LoVo (cell line): ENCODE measurements at places on chromosomes 7 and 10.
A peak's percentile ranks its signal among the peaks of the same experiment; 100 is the strongest.

GRCh38 chr7:96085953-96086352, 235.9 kb downstream of the SLC25A13 start:
- no peak for DNase-seq

DNA sequence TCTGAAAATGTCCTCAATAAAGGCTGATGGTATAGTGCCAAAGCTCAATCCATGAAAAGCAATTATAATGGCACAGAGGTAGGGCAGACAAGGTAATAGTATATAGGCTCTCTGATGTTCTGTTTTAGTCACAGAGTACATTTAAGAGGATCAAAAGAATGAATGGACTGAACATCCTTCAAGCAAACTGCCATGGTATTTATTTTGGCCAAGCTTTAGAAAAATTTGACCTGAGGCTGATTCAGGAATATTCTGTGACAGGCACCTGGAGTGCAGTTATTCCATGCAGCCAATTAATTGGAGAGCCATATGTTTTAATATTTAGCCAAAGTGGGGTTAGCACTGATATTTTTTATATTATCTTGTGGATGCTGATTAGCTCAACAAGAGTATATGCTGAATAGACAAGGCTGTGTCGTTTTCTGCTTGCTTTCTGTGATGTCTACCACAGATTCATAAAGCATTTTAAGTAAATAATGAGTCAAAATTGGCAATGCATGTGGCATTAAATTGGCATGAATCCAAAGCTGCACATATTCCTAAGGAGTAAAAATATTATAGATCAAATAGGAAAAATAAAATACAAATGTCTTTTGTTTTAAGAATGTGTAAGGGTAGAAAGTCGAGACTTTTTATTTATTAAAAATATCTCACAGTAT, 177.4 kb downstream of the PCLO start:
- DNase-seq: no peak

DNA sequence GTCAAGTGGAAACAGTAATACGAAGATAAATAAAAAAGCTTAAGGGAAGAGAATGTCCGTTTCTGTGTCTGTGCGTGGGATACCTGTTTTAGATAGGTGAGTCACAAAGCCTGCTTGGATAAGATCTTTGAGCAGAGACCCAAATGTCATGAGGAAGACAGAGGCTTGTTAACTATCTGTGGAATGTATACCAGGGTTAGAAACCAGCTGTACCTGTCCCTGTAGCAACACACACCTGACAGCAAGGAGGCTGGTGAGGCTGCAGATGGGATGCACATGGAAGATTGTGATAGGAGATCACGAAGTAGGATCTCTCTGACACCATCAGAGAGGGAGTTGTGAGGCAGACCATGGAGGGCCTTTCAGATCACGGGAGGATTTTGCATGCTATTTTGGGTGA, 105.3 kb downstream of the ARHGAP21 start:
- DNase-seq: no peak

- no peak for DNase-seq
These were observed 8.8 kb downstream of the ACSL5 start for GRCh38 chr10:112382515-112383235.

DNA sequence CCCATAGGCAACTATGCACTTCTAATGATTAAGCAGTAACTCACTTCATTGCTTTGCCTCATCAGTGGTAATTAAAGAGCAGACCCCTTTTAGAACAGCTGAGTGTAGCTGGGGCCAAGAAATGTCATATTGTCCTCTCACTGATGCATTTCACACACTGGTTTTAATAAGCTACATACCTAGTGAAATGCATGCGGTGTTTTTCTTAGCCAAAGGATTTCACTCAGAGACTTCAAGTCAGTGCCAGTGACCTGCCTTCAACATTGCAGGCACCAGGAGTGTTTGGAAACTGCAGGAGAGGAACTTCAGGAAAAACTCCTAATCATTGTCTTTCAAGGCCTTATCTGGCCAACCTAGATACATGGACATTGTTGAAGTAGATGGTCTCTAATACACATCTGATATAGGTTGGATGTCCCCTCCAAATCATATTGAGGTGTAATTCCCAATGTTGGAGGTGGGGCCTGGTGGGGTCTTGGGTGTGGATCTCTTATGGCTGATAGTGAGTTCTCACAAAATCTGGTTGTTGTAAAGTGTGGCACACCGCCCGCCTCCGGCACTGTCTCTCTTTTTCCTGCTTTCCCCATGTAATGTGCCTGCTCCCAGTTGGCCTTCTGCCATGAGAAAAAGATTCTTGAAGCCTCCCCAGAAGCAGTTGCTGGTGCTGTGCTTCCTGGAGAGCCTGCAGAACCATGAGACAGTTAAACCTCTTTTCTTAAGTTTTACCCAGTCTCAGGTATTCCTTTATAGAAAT, 252.7 kb upstream of the PLXDC2 start:
- no peak for DNase-seq

- peak; percentile 57 for DNase-seq
These were observed 6.4 kb upstream of the GPR22 start for GRCh38 chr7:107463139-107464078.

GRCh38 chr7:16836481-16836880, 31.7 kb upstream of the AGR2 start:
- no peak for DNase-seq

- no peak for DNase-seq
These were observed 909.7 kb upstream of the AUTS2 start for GRCh38 chr7:68688416-68689086.

DNA sequence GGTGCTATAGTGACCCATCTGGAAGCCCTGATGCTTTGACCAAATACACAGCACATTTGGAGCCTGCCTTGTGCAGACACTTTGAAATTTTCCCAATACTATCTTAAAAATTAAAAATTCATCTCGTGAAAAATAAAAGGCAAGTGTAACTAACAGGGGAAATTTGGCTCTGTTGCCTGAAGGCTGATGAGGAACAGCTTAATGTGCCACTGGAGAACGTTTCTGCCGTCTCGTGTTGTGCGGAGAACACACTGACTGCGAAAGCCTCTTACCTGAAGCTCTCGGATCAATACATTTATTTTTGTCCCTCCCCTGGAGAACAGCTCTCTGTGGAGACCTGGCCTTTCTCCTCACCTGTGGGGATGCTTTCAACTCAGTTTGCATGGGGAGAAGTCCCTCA, 77.2 kb upstream of the CHST15 start:
- DNase-seq: no peak

GRCh38 chr10:134247-135131, 766 bp upstream of the ZMYND11 start:
- DNase-seq: peak; percentile 29

DNA sequence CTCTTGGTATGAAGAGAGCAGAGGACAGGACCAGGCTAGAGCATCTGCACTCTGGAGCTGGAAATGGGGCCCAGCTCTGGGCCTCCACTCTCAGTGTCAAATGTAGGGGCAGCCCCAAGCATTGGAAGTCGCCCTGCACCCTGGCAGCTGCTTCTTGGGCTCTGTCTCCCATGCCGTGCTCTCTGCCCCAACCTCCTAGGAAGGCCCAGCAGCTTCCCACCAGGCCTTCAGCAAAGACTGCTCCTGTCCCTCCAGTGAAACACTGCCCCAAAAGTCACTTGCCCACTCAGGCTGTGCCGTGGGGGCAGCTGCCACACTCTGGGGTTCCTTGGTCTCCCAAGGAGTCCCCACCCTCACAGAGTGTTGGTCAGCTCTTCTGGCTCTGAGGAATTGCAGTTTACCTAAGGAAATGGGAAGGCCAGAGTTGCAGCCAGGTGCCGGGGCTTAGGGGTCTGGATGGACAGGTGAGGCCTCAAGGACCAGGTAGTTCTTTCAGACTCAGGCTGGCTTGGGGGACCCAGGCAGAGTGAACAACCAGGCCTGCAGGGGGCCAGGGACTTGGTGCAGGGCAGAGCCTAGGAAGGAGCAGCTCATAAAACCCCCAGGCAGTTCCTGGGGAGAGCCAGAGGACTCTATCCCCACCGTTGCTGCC, 9.4 kb upstream of the OPN4 start:
- DNase-seq: no peak

- DNase-seq: no peak
These were observed 43.3 kb upstream of the PRKAR1B start for GRCh38 chr7:770336-770735.

- no peak for DNase-seq
These were observed 310.4 kb downstream of the CTNNA3 start for GRCh38 chr10:67385566-67385965.

DNA sequence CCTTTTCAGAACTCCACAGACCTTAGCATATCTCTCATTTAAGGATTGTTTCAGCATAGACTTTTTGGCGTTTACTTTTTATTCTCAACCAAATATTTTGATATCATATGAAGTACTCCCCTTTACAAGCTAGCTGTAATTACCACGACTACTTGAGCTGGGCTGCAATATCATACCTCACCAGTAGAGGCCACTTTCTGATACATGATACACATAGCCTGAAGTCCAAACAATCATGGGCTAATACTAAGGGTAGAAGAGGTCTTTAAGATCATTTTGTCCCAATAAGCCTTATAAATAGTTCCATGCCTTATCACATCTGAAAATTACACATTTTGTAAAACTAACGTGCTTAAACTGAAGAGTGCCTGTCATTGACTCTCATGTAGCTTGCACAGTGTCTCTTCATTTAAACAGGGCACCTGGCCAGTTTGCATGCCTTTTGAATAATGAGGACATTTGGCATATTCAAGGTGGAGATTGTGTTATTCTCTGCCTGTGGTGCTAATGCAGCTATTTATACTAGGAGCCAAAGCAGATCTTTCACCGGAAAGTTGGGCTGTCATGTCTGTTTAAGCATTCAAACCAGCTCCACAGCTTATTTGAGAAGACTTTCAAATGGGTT, 403.7 kb upstream of the ZMIZ1 start:
- DNase-seq: no peak

GRCh38 chr10:124117833-124118232, 24.4 kb upstream of the CHST15 start:
- no peak for DNase-seq

GRCh38 chr7:101904019-101904418, 86.6 kb downstream of the CUX1 start:
- DNase-seq: no peak

DNA sequence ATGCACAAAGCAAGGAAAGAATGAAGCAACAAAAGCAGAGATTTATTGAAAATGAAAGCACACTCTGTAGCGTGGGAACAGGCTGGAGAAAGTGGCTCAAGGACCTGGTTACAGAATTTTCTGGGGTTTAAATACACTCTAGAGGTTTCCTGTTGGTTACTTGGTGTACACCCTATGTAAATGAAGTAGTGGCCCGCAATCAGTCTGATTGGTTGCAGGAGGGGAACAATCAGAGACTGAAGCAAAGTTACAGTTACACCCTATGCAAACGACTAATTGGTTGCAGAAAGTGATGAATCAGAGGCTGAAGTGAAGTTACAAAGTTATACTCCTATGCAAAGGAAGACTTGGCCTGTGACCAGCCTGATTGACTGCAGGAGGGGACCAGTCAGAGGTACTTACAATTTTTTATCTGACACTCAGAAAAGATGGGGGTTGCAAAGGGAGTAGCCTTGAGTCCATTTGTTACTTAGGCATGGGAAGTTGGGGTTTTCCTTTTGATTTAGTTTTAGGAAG, 3.6 kb upstream of the MTPN start:
- peak; percentile 54 for DNase-seq

GRCh38 chr10:105605918-105606317, 964.8 kb downstream of the SORCS3 start:
- no peak for DNase-seq

- no peak for DNase-seq
These were observed 124.4 kb downstream of the CLEC2L start for GRCh38 chr7:139647814-139648390.
